Body of pancreas (tissue), 4 donors: ENCODE measurements at places on chromosomes 5 and 9. TPM values are rescaled to one million over a fixed set of nuclear protein-coding genes. Genes with fewer than 3 reads are reported as not detected.

GRCh38 chr9:21316860-21317259, 11.7 kb upstream of the IFNA5 start:
- DNase-seq = no peak

SPATA31D4 gene
- not detected for total RNA-seq

DNA sequence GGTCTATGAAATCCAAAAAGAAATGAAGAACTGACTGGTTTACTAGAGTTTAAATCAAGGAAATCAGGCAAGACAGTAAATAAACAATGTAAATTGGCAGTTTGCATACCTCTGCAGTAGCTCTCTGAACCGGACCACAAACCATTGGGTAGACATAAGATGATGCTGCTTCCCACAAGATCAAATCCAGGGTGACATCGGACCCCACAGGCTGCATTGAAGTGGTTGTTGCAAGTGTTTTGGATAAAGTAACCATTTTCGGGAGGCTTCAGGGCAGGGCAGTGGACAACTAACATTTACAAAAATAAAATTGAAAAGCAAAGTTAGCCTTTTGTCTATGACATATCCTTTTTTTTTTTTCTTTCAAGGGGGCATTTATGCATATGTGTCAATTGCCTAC, 66.7 kb downstream of the SVEP1 start:
- DNase-seq = no peak

SLC31A1 gene
- 7.9 TPM for total RNA-seq

GRCh38 chr9:99244344-99245260, 22.5 kb downstream of the SEC61B start:
- DNase-seq = no peak

GRCh38 chr9:20294046-20294750, 328.1 kb downstream of the MLLT3 start:
- DNase-seq = no peak

DNA sequence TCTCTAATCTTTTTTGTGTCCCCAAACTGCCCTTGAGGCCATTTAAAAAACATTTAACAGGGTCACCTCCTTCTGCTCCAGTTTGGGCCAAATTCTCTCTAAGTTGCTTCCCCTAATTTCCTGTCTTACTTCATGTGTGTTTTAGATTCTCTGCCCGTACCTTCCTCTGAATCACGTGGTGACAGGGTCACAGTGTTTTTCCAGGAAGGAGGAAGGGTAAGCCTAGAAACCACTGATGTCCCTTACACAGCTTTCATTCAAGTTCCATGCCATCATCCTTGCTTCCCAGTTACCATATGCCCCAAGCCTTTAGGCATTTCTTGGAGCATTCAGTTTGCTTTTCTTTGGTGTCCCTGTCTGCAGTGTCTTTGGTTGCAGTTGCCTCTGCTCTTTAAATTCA, 42.4 kb upstream of the MACIR start:
- no peak for DNase-seq

FAM151B gene
- 1.6 TPM for total RNA-seq

DNA sequence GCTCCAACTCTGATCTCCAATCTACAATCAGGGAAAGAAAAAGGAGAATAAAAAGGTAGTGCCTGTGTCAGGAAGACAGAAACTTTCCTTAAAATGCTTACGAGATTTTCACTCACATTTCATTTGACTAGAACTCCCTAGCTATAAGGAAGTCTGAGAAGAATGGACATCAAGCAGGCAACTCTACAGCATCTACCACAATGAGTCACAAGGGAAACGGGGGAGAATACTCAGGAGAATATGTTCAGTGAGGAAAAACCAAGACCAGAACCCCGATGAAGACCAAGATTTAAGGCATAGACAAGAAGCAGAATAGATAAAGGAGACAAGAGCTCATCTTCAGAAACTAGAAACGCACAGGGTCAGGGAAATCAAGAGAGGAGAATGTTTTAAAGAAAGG, 9.0 kb upstream of the SETD9 start:
- no peak for DNase-seq

GRCh38 chr5:180586870-180587269, 4.4 kb downstream of the SCGB3A1 start:
- DNase-seq = no peak

DNA sequence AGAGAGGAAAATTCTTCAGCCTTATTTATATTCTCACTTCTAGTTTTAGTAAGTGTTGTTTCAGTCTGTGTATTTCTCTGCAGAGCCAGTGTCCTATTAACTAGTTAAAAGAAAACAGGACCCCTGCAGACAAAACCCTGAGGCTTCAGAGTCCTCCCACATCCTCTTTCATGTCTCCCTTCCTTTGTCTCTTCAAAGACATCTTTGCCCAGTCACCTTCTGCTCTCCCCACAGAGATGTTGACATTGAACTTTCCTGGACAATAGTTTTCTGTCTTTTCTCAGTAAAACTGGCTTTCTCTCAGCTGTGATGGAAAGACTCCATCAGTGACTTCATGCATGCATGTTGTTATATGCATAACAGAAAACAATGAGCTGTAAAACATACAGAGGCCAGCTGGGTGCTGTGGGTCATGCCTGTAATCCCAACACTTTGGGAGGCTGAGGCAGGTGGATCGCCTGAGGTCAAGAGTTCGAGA, 20.2 kb downstream of the GRAMD2B start:
- no peak for DNase-seq

DNA sequence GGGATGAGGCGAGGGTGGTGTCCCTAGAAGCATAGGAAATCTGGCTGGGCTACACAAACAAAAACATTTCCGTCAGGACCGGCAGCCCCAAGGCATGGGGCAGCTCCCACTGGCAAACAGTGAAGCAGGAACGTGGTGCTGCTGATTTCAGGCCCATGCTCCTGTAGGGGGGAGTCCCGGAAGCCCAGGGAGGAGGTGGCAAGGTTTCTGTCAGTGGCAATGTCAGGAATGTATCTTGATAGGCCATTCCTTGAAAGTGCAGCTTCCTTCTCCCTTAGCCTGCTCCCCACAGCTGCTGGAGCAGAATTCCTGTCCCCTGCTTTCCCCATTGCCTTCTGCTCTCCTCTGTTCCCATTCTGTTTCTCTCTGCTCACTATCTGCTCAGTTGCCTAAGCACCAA, 42.4 kb downstream of the MRRF start:
- no peak for DNase-seq

GRCh38 chr9:93043122-93043521, 15.4 kb upstream of the SUSD3 start:
- DNase-seq = no peak

FLT4 gene
- 7.5 TPM for total RNA-seq

GMCL2 gene
- total RNA-seq = not detected

- no peak for DNase-seq
Observed at GRCh38 chr5:32074401-32074800, 99.7 kb downstream of the GOLPH3 start.

GRCh38 chr9:129283705-129284606, 105.9 kb upstream of the IER5L start:
- DNase-seq = no peak

DNA sequence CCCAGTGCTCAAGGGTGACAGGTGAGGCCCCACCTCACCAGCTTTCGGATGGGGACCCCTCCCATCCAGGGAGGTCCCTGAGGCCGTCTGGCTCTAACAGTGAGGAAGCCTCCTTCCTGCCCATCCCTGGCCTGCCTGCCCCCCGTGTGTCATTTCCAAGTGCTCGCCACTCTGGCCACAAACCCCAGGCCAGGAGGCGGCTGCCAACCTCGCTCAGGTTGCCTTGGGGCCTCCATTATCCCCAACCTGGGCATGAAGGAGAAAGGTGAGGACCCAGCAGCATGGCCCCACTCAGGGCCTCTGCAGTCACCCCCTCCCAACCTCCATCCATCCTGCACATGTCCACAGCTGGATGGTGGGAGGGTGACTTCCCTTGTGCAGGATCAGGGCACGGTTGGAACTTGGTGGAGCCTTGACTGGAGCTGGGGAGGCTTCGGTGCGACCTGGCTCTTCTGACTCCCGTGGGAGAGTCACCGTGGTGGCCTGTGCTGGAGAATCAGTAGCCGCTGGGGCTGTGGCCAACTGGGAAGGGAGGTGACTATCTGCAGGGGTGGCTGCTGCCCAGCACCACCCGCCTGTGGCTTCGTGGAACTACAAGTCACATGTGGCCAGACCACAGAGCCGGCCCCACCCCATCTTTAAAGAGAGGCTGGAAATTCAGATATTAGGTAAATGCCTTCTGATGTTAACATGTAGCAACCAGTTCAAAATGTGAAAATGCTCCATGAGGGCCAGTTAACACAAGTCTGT, 37.5 kb upstream of the GFPT2 start:
- DNase-seq = no peak

DIRAS2 gene
- total RNA-seq = 2.0 TPM

ARID3C gene
- not detected for total RNA-seq

GRCh38 chr9:9631284-9631683, 981.5 kb downstream of the PTPRD start:
- no peak for DNase-seq

DNA sequence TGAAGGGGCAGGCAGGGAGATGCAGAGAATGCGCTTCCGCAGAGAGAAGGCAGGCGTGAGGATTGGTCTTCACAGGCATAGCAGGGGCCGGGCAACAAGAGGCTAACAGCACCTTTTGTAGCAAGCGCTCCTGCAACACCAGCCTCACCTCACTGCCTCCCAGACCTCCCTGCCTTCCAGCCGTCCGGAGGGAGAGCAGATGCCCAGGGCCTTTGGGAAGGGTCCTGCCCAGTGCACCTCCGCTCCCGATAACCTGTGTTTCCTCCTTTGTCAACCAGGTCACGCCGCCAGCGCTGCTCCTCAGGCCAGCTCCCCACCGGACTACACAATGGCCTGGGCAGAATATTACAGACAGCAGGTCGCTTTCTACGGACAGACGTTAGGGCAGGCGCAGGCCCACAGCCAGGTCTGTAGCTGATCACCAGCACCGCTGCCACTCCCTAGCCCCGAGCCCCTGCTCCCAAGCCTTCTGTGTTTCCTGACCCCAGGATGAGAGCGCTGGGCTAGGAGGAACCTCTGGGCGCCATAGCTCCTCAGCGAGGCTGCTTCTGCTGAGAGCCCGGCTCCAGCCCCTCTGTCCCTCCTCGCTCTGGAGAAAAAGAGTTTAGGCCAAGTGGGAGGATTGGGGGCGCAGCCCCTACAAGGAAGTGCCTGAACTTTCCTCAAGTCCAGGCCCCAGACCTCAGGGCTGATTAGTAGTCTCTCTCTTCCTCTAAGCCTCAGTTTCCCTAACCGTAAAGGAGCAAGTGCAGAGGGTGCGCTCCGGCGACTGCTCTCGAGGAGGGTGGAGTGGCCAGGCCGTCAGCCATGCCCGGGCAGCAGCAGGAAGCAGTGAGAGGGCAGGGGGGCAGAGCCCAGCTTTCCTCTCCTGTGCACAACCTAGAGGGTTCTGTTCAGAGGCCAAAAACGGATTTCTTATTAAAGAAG, 28.4 kb upstream of the PRDM12 start:
- DNase-seq = no peak

DNA sequence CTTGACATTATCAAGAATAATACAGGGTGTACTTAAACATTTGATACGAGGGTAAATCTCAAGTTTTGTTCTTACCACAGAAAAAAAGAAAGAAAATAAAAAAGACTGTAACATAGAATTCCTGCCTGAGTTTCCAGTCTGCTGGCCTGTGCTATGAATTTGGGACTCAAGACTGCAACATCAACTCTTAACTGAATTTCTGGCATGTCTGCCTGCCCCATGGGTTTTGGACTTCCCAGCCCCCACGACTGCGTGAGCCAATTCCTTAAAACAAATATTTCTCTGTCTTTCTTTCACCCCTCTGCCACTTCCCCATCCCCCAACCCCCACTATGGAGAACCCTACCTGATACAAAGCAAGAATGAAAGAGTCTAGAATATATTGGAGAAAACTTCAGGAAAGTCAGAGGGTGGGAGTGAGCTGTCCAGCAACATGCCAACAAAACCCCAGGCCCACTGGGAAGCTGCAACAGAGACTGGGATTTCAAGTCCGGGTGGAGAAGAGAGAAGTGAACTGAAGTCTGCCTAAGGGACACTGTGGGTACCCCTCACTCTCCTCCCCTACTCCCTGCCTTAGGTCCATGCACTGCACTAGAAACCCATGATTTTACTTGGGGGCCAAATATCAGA, 43.0 kb downstream of the MARCHF3 start:
- no peak for DNase-seq

DNA sequence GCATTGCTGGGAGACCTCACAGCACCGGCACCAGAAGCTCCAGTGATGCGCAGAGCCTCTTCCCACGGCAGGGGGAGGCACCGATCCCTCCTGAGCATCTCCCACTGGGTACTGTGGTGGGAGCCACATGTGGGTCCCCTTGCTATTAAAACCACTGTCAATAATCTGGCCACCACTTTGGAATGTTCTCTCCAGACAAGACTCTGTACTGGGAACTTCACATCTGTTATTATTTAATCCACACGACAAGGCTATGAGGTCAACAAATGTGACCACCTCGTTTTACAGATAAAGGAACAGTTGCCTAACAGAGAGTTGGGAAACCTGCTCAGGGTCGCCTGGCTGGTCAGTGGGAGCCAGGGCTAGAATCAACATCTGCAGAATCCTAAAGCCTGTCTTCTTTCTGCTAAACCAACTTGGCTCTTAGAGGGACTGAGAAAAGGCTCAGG, 72.7 kb downstream of the EPB41L4B start:
- DNase-seq = peak; percentile 87

- DNase-seq = no peak
Observed at GRCh38 chr5:60023255-60023654, 129.7 kb upstream of the PDE4D start.

DNA sequence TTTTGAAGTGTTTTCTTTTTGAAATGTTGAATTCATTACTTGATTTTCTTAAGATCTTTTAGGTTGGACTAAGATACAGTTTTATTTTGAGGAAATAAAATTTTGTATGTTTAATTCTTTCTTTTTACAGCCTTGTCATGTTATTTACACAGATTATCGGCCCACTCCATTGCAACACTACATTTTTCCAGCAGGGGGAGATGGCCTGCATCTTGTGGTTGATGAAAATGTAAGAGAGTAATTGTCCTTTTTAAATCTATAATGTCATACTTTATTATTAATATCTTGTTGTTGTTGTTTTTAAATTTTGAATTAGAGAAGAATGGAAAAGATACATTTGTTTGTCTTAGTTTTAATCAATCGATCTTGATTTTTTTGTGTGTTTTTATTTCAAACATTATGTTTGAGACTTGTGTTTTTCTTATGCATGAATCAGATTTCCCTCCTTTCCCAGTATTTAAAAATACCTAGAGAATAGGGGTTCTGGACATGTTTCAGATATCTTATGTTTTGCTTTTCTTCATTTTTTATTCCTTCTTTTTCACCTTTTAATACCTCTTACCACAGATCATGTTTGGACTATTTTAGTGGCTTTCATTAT, 36.7 kb downstream of the MTREX start:
- peak; percentile 59 for DNase-seq

DNA sequence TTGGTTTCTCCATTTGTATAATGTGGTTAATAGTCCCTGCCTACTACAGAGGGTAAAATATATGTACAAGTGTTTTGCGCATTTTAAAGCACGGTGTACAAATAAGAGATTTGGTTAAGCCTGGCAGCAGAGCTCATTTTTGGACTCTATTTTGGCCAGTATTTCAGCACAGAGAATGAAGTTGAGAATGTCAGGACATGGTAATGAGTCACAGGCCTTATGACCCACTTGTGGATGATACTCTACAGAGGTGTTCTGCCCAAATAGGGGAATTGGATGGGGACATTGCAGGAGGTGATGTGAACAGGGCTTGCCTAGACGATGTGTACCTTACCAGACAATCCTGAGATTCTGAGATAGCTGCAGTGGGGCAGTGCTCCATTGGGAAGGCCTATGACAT, 50.6 kb downstream of the MELK start:
- DNase-seq = no peak

GRCh38 chr5:42360056-42360455, 63.2 kb upstream of the GHR start:
- DNase-seq = no peak

FCN1 gene
- not detected for total RNA-seq
